DMS153 (cell line): ENCODE measurements at places on chromosomes 16 and 17.

DNA sequence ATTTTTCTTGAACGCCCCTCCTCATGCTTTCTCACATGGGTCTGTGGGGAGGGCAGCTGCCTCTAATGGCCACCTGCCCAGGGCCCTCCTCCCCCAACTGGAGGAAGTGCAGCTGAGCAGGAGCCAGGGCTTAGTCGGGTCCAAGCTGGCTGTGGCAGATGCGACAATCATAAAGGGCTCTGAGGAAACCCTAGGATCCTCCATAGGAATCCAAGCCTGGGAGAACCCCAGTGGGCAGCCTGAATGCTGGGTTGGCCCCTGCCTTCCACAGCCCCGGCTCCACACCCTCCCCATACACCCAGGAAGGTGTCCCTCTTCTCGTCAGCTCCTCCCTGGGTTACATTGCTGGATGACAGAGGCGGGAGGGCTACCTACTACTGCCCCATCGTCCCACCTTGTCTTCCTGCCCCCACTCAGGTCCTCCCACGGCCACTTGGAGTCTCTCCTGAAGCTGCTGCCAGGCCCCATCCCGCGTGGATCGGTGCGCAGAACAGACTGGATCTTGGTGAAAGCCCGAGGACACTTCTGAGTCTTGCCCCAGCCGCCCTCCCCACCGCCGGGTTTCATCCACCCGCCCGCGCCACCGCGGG lies 15.6 kb upstream of the CBFB start:
- DNase-seq: no peak

DNA sequence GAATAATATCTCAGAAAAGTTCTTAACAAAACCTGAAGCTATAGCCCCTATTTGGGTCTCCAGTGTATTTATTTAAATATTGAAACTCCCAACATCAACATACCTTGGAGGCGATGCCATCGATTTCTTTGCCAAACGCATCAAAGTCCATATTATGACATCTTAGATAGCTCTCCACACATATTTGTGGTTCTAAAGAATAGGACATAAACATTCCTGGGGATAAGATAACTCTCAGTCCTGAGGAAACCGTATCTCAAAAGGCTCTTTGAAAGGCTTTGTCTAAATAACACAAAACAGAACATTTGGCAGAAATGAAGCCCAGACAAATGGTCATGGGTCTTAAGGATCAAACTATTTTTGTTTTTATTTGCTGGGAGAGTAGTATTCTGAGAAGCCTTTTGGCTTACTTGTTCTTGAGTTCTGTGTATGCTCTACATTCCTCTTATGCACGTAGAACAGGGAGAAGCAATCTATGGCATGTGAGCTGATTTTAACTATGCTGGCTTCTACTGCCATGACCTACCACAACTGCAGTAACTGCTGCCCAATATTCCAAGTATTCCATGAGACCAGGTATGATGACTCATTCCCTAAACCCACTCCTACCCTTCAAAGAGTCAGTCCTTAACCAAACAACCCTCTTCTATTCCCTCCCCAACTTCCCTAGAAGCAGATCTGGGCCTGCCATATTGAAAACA lies 279.0 kb upstream of the ZFHX3 start:
- no peak for DNase-seq

DNA sequence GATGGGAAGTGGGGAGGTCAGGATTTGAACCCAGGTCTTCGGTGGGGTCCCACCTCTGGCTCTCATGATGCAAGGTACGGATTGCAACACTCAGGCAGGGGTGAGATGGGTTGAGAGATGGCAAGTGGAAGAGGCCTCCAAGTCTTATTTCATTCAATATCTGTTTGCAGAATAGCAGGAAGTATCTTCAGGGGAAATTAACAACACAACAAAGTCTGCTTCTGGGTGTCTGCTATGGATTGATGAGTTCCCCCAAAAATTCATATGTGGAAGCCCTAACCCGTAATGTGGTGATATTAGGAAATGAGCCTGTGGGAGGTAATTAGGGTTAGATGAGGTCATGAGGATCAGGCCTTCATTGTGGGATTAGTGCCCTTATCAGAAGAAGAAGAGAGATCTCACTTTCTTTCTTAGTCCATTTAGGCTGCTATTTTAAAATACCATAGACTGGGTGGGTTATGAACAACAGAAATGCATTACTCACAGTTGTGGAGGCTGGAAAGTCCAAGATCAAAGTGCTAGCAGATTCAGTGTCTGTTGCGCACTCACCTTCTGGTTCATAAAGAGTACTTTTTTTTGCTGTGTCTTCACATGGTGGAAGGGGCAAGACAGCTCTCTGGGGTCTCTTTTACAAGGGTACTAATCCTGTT lies 4.4 kb upstream of the CD300H start:
- no peak for DNase-seq

GRCh38 chr17:62882878-62883277 lies 74.8 kb upstream of the MARCHF10 start:
- no peak for DNase-seq

GRCh38 chr17:65529761-65530522 lies 31.5 kb downstream of the AXIN2 start:
- DNase-seq: no peak
